ENCODE measurements at places on chromosomes 3 and 15.

DNA sequence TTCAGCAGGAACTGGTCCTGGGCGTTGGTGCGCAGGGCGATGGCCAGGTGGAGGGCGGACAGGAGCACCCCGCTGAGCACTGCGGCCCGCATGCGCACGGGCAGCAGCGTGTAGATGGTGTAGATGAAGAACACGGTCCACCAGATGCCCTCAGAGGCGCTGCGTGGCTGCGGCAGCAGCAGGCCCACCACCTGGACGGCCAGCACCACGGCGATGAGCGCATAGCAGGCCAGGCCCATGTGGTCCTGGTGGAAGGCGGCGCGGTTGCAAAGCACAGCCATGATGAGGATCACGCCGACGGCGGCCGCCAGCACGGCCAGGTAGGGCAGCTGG lies 1.5 kb downstream of the ADCY5 start:
- DNase-seq: no peak

- no peak for DNase-seq
Observed at GRCh38 chr3:41265011-41265545, 65.8 kb downstream of the CTNNB1 start.

DNA sequence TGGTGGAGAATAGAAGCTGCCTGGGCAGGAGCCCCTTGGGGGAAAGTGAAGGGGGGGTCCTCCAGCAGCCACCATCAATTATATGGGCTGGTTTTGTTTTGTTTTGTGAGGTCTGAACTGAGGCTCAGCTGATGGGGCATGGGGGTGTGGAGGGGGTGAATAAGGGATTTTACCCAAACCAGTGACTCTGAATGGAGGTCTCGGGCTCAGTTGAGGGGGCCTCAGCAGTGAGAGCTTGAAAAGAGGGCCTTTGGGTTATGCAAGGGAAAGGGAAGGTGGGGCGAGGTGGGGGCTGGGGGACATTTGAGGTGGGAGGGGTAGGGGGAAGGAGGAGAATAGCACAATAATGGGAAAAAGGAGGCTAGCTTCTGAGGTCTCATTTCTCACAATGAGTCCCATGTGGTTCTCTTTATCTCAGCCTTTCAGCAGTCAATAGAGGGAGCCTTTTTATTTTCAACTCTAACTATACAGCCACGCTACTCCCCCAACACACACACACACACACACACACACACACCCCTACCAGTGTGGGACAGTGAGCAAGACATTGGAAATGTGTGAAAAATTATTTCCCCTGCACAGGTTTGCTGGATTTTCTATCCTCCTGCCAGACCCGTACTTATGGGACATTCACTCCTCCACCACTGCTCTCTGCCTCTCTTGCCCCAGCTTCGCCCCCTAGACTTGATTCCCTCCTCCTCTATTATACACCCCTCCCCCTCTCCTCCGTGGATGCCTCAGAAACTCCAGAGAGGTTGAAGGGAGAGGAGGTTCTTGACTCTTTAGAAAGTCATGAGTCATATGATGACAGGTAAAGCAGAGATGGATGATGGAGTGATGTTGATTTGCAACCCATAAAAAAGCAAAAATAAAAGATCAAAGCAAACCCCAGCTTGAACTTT lies 96.0 kb downstream of the GTPBP8 start:
- no peak for DNase-seq

DNA sequence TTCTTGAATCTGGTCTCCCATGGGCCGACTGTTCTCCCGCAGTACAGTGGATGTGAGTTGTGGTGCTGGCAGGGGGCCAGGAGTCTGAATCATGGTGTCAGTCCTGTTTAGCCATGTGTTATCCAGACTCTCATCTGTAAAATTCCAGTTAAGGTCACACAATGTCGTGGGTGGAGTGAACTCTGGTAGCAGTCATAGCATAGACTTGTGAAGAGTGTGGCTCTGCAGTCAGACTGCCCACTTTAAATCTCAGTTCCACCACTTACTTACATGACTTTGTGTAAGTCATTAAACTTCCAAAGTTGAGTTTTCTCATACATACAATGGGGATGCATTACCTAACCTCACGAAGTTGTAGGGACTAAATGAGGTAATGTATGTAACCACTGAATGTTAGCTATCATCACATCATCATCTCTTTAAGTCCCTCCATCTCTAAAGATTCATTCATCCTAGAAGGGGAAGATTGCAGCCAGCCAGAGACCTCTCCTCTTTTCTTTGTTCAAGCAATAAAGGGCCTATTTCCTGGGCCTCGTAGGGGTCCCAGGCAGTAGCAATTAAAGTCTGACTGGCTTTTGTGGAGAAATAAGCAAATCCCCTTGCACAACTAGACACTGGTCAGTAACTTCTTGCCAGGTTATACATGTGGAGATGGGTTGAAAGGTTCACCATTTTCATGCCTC lies 93.9 kb downstream of the PCCB start:
- DNase-seq: peak; percentile 29

DNA sequence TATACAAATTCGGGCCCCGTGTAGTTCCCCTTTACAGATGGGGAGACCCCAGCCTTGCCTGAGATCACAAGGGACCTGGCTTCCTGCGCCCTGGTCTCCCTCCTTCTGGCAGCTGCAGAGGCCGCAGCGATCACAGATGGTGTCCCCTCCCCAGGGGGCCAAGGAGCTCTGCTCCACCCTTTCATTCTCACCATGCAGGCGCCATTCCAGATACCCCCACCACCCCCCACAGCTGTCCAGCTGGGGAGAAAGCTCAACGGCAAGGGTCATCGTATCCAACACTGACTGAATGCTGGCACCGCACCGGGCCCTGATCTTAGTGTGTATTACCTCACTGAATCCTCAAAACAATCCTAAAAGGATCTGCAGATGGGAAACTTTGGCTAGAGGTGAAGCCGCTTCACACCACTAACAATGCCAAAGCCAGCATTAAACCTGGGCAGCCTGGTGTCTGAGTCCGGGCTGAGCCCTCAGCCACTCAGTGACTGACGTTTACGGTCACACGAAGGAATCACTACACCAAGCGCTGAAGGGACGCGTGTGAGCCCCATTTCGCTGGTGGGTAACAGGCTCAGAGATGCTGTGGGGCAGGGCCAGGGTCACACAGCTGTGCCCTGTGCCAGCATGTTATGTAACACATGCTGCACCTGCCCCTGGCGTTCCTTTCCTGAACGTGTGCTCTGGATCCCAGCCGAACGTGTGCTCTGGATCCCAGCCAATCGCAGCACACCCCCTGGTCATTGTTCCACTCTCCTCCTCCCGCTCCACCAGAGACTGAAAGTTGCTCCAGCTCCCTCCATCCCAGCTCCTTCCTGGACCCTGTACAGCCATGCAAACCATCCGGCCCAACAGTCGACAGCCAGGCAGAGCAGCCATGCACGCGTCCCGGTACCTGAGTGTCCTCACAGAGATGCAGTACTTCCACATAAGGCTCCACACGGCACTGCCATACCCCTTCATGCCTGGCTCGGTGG lies 51.8 kb downstream of the IQSEC1 start:
- no peak for DNase-seq

DNA sequence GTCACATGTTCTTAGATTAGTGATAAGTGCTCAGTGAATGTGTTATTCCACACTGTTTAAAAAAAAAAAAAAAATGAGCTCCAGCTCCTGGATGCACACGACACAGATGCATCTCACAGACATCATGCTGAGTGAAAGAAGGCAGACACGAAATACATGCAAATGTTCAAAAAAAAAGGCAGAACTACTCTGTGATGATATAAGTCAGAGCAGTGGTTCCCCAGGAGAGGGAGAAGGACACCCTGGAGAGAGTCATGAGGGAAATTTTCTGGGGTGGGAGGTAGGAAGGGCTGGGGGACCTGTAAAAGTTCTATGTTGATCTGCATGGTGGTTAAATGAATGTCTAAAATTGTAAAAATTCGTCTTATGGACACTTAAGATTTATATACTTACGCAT lies 4.3 kb downstream of the CSRNP1 start:
- DNase-seq: no peak

DNA sequence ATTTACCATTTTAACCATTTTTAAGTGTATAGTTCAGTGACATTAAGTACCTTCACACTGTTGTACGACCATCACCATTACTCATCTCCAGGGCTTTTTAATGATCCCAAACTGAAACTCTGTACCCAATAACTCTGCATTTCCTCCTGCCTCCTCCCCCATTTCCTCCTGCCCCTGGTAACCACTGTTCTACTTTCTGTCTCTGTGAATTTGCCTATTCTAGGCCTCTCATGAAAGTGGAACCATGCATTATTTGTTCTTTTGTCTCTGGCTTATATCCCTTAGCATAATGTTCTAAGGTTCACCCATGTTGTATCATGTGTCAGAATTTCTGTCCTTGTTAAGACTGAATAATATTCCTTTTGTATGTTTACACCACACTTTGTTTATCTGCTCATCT lies 154.2 kb downstream of the MECOM start:
- no peak for DNase-seq

DNA sequence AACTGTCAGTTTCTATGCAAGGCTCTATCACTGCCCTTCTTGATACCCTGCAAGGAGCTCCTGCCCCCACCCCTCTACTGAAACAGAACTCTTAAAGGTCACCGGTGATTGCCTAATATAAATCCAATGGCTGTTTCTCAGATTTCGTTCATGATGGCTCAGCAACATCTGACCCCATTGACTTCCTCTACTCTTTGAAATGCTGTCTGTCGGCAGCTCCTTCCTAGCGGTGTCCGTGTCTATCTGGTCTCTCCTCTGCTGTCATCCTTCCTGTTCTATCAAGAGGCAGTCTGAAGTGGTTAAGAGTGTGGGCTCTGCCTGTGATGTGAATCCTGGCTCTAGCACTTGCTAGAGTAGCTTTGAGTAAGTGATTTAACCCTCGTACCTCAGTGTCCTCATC lies 5.5 kb downstream of the TMEM266 start:
- no peak for DNase-seq

DNA sequence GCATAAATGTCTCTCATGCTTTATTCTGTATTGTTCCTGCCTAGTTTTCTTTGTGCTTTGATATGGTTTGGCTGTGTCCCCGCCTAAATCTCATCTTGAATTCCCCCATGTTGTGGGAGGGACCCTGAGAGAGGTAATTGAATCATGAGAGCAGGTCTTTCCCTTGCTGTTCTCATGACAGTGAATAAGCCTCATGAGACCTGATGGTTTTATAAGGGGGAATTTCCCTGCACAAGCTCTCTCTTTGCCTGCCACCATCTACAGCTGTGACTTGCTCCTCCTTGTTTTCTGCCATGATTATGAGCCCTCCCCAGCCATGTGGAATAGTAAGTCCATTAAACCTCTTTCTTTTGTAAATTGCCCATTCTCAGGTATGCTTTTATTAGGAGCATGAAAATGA lies 1596.6 kb downstream of the SI start:
- no peak for DNase-seq

GRCh38 chr3:49553692-49554632 lies at the start of gene BSN:
TSS of gene BSN (plus strand) at chr3:49554477. CDS start at chr3:49554603, 126 bp downstream.
- DNase-seq: peak; percentile 88

DNA sequence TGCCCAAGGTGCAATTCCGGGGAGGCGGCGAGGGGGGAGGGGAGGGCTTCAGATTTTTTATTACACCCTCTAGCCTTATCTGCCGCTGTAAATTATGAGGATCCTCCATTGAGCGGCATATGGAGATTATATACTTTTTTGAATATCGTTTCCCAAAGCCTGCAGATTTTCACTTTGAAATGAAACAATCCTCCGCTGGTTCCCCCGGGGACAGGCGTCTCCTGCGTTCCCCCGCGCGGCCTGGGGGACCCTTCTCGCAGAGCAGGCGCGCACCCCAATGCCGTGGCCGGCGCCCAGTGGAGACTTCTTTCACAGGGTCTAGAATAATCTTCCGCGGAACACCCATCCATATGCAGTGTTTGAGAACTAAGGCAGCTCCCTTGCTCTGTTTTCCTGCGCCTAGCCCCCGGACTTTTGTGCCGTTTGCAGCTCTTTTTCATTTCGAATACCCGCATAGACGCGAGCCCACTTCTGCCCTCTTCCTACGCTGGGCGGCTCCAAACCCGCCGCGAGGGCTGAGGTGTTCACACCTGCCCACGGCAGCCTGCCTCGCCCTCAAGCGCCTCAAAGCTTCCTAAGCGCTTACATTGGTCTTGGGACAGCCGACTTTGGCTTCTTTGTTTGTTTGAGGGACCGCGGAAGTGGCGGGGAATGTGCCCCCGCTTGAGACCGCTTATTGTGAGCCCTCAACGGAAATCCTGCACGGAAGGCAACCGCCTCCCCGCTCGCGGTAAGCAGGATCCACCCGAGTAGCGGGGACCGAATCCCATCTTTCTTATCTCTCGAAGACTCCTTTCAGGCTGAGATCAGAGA lies 7.5 kb downstream of the SOX14 start:
- no peak for DNase-seq

- no peak for DNase-seq
Observed at GRCh38 chr3:56878074-56878473, 76.3 kb upstream of the ARHGEF3 start.

DNA sequence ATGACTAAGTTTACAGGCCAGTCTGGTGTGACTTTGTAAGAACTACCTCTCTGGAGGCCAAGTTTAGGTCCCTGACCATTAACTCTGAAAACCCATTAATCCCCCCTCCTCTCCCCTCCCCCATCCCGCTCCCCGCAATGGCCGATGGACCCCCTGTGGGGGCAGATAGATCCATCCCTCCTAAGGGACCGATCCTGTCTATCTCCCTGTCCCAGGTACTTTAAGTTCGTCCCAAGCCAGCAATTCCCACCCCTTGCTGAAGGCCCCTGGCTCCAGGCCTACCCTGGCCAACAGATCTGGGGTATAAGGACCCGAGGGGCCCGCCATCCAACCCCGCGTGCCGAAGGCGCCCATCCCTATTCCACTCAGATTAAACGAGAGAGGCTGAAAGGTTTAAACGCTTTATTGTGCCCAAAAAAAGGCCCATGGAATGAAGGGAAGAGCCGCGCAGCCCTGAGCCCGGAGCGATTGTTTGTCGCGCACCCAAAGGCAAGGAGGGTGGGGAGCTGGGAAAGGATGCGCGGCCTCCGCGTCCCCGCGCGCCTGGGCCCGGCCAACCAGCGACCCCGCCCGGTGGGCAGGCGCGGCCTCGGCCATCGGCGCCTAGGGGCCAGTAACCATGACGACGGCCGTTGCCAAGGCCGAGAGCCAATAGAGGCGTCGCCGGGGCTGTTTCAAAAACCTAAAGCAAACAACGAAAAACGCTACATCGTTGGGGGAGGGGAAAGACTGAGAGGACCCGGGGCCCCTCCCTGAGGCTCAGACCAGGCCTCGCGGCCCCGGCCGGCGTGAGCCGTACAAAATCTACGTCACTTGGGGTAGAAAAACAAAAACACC lies 35.9 kb downstream of the HMCES start:
- DNase-seq: peak; percentile 86

GRCh38 chr15:45641999-45642932 lies 7.4 kb downstream of the SQOR start:
- DNase-seq: no peak

DNA sequence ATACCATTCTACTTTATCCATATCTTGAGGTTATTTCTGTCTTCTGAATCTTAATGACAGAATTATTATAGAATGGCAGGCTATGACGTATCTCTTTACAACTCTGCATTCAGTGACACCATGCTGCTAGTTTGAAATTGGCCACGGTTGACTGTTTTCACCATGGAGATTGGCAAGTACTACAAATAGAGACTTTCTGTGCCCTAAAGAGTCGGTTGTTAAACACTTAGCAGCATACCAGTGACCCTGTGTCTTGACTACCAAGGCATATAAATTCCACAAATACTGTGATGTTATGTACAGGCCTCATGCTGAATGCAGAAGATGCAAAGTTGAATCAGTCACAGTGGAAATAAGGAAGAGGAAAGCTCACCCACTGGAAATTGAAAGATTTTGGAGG lies 67.0 kb upstream of the CADPS start:
- no peak for DNase-seq

GRCh38 chr15:34699968-34700640 lies 54.7 kb downstream of the GJD2 start:
- no peak for DNase-seq

Measured in globus pallidus (tissue), 1 donor.